ENCODE measurements at places on chromosomes 1 and 21. TPM values are rescaled to one million over a fixed set of nuclear protein-coding genes. Genes with fewer than 3 reads are reported as not detected.

DNA sequence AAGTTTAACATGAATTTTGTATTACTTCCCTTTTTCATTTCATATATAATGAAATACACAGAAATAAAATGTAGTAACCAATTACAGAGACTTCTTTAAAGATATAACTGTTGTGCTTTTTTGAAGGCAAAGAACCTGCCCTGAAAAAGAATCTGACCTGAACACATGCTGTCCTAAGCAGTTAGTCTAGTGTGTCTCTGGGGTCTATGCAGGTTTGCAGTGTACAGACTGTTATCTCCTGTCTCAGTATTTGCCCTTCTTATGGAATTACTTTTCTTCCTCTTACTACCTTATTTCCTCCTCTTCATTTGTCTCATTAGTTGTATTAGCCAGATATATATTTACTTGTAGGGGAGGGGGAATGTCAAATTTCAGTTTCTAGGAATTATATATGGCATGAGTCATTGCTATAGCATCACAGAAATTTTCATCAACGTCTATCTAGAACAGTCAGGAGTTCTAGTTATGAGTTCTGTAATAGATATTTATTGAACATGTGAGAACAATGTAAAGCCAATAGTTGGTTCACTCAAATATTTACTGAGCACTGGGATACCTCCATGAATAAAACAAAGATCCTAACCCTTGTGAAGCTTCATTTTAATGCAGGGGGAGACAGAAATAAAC, 28.4 kb upstream of the PLEKHO1 start:
- DNase-seq = no peak

GRCh38 chr1:41612953-41613352, 128.5 kb upstream of the EDN2 start:
- DNase-seq = no peak

DNA sequence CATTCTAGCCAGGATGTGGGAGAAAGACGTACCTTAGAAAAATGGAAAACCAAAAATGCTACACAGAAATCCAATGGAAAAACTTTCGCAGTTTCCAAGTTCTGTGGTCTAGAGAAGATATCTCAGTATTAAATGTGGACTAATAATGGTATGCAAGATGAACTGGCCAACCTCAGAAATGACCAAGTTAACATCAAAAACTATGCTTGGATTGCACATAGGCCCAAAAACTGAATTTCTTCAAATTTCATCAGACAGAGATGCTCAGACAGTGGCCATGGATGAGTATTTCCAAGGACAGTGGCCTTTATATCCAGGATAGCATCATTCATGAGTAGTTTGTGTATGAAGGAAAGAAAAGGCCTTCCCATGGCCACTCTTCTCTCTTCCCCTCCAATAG, 132.2 kb downstream of the TIAM1 start:
- no peak for DNase-seq

- no peak for DNase-seq
These were observed 2.1 kb downstream of the ARHGEF2 start for GRCh38 chr1:155976062-155976912.

- no peak for DNase-seq
These were observed 3.8 kb upstream of the RAB7B start for GRCh38 chr1:206006946-206007345.

GRCh38 chr1:46615735-46616134, 876 bp downstream of the MOB3C start:
- no peak for DNase-seq

DNA sequence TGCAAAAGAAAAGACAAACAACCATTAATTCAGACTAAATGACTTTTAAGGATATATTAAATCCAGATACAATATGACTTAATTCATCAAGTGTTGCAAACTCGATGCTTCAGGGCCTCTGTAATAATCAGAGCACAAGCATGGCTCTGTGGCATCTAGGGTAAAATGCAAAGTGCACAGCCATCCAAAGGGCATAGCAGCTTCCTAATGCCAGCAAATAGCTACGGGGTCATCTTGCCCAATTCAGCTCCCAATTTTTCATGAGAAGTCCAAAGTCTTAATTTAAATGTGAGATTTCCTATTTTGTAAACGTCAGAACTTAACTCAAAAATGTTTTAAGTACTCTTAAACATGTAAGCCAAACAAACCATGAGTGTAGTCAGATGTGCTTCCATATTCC, 7.9 kb downstream of the SELE start:
- DNase-seq = peak; percentile 68

DNA sequence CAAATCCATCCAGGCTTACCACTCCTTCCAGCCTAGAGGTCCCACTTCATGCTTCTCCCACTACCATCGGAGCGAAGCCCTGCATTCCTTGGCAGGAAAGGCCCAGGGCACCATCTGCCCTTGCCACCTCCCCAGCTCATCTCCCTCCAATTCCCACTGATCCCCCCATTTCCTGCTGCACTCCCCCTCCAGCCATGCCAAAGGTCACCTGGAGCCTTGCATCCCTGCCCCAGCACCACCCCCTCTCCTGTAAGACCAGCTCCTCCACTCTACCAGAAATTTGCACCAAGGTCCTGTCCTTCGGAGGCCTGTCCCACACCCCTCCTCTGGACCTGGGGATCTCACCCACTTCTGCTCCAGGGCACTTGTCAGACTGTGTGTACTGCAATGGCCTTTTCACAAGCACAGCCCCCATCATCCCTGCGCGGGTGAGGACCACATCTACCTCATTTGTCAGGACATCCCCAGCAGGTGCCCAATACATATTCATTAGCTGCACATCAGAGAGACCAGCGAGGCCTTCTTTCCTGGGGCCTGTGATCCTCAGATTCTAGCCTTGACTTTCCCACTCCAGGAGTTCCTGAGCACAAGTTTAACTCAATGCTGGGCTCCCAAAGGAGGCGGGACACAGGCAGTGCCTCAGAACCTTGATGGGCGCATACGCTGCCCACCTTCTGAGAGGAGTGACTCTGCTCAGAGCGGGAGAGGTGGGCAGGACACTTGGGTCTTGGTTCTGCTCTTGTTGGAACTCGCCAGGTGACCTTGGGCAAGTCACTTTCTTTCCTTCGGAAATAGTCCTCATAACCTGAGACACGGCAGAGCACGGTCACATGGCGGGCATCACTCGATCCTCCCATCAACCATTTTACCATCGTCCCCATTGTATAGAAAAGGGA, 49.9 kb upstream of the EDN2 start:
- DNase-seq = no peak

GRCh38 chr1:54823670-54824069, 22.5 kb upstream of the TTC22 start:
- DNase-seq = no peak

- DNase-seq = no peak
These were observed 189.8 kb upstream of the ADAMTS5 start for GRCh38 chr21:27156666-27157065.

DNA sequence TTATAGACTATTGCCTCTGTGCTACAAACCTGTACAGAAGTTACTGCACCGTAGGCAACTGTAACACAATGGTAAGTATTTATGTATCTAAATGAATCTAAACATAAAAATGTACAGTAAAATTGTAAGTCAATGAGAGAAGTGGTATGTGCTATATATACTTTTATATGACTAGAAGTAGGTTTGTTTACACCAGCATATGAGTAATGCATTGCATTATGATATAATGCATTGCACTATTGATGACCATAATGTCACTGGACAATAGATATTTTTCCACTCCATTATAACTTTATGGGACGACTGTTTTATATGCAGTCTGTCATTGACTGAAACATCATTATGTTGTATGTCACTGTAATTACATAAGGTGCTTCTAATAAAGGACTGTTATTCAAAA, 340.3 kb upstream of the SNX7 start:
- no peak for DNase-seq

- no peak for DNase-seq
These were observed 25.8 kb upstream of the CAPZB start for GRCh38 chr1:19511116-19511515.

DNA sequence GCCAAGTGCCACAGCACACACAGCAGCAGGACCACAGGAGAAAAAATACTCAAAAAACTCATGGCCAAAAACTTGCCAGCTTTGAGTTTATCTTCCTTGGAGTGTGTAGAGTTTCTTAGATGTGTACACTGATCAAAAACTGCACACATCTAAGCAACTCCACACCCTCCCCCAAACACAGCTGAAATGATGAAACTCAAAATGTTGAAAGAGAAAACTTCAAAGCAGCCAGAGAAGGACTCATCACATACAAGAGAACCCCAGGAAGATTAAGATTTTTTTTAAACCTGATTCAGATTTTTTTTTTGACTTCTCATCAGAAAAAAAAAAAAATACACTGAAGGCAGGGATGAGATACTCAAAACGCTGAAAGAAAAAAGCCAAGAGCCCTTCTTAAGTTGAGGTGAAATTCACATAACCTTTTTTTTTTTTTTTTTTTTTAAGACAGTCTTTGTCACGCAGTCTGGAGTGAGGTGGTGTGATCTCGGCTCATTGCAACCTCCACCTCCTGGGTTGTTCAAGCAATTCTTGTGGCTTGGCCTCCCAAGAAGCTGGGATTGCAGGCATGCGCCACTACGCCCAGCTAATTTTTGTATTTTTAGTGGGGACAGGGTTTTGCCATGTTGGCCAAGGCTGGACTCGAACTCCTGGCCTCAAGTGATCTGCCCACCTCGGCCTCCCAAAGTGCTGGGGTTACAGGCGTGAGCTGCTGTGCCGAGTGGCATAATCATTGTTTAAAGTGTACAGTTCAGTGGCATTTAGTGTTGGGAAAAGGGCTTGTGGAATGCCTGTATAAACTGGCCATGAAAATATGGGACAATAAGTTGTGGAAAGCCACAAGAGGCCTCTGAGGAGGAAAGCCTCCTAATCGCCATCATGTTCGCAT, 20.9 kb upstream of the PDXK start:
- DNase-seq = no peak

DNA sequence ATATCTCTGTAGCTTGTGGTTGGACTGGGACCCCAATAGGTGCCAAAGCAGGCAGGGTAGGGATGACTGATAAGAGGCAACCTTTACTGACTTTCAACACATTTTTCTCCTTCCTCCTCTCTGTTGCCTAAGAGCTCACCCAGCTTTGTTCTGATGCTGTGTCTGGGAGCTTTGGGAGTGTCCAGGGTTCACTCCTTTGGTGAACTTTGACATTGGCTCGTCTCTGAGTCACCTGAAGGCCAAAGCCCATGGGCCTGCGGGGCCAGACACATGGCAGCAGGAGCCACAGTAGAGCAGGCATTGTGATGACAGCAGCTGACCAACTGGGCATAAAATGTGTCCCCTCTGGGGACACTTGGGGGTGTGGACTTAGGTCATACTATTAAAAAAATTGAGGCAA, 99.5 kb upstream of the ZNF644 start:
- DNase-seq = peak; percentile 75

- no peak for DNase-seq
These were observed 97.1 kb upstream of the CACYBP start for GRCh38 chr1:174902531-174903099.

DNA sequence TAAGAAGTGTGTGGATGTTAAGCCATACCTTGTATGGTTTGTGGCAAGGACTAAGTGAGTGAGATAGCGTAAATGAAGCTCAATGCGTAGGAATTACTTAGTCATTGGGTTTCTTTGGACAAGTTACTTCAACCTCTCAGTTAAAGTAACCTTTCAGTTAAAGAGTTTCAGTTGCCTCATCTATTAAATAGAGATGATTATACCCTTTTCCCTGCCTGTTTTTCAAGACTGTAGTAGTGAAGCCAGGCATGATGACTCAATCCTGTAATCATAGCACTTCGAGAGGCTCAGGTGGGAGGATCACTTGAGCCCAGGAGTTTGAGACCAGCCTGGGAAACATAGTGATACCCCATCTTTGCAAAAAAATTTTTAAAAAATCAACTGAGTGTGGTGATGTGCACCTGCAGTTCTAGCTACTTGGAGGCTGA, 6.3 kb downstream of the ZMPSTE24 start:
- no peak for DNase-seq

DNA sequence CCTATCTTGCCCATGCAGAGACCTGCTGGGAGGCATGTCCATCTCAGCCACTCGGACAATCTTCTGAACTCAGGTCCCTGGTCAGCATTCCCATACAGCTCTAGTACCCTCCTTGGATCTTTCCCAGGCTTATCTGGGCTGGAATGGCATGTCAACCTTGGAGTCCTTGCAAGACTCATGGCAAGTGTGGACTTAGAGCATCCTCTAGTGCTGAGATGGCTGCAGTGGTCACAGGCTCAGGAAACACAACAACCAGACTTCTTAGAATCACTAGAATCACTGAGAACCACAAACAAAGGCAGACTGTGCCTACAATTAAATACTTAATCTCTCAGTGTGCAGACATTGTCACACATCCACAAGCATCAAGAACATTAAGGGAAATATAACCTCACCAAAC, 73.1 kb upstream of the TSHB start:
- no peak for DNase-seq

GRCh38 chr1:227486559-227486958, 76.8 kb upstream of the ZNF678 start:
- DNase-seq = no peak

DNA sequence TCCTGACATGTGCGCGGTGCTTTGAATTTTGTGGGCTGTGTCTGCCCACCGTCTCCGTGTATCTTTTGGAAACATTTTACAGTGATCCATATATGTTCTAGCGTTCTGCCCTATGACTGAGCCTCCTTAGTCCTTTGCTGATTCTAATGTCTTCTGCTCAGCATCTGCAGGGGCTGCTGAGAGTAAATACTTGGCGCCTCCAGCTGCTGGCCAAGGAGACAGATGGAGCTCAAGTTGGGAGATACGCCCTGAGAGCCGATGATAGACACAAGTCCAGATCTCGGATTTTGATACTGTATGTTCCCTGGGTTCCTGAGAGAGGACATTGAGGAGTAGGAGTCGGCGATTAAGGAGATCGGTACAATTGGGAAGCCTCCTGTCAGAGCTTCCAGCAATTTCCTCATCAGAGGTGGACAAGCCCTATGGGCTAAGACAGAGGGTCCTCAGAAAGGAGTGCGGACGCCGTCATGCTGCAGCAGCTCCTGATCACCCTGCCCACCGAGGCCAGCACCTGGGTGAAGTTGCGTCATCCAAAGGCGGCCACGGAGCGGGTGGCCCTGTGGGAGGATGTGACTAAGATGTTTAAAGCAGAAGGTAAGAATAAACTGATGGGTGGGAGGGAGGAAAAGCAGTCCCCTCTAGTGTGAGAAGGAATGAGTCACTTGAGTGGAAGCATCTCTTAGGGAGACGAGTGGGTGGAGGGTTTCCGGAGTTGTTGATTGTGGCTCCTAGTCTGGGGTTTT, 390 bp downstream of the ZFP69B start:
- no peak for DNase-seq

GRCh38 chr1:165958306-165958705, 130.9 kb downstream of the UCK2 start:
- DNase-seq = no peak

The NMNAT2 gene
- 0.03 TPM for total RNA-seq

The PROK1 gene
- total RNA-seq = not detected

The DAB1 gene
- total RNA-seq = 1.4 TPM

The COL9A2 gene
- 0.45 TPM for total RNA-seq

The LEPR gene
- total RNA-seq = 51.9 TPM

The SMG5 gene
- 43.3 TPM for total RNA-seq

The ST6GALNAC5 gene
- total RNA-seq = not detected

The SASS6 gene
- total RNA-seq = 0.88 TPM

The S100A9 gene
- 36.3 TPM for total RNA-seq

The SLC37A1 gene
- total RNA-seq = 5.0 TPM

The RCSD1 gene
- 3.7 TPM for total RNA-seq

The CELA3B gene
- 7.4 TPM for total RNA-seq

The TMPRSS3 gene
- 1.0 TPM for total RNA-seq
